ENCODE measurements at places on chromosomes 5 and 9.
A peak's percentile ranks its signal among the peaks of the same experiment; 100 is the strongest.

- DNase-seq = no peak
Measured at GRCh38 chr5:80618438-80618837, 36.0 kb upstream of the MSH3 start.

DNA sequence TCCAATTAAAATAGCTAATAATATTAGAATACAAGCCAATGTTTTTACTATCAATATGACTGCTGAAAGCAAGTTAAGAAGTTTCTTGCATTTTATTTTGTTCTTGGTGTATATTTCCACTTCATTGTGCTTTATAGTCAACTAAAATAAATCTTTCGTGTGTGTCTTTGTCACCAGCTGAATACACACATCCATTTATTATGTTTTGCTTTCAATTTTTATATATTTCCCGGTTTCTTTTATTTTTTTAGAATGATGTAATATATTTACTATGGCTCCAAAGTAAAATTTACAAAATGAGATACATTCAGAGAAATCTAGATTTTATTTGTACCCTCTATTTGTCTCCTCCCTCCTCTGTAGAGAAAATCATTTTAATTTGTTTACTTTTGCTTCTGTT lies 495.9 kb upstream of the PAPPA start:
- DNase-seq = no peak

DNA sequence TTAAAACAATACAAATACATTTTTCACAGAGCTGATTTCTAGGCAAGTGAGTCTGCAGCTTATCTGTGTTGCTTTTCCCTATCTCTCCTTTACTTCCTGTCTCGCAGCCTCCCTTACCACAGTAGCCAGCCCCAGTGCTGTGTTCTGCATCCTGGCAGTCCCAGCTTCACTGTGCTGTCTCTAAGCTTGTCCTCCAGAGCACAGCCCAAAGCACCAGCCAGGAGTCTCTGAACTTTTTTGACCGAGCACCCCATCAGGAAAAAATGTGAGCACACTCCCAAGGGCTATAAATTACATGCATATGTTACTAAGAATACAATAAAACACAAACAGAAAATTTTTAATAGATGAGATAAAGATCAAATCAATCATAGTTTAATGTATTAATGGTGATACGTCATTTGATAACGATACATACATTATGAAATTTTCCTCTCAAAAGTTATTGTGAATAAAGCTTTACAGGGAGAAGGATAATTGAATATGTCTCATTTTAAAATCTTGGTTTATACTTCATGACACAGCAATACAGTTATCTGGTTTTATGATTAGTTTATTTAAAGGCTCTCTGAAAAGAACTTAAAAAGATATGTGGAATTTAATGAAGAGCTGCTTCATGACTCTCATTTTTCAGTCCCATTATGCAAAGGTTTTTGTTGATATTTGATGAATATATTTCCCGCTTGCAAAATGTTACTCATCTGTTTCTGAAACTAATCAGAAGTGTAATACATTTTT lies 7.3 kb upstream of the RHOBTB3 start:
- DNase-seq = no peak

GRCh38 chr5:35598707-35599370 lies 18.8 kb upstream of the SPEF2 start:
- no peak for DNase-seq

DNA sequence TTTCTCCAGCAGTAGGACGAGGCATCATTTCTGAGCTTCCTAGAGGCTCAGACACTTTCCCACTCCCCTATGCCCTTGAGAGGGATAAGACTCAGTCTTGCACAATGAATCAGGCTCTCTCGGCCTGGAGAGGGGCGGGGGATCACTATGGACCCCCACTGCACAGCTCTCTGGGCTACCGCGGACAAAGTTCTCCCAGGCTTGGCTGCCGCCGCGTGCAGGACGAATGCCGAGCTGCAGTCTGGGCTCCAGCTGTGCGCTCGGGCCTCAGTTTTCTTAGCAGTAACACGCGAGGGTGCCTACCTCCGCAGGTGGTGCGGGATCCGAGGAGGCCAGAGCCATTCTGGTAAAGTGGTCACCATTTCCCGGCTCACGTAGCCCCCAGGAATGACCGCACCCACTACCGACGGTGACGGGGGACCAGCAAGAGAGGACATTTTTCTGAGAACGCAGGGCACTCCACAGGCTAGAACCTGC lies 3.4 kb upstream of the MYORG start:
- DNase-seq = no peak

DNA sequence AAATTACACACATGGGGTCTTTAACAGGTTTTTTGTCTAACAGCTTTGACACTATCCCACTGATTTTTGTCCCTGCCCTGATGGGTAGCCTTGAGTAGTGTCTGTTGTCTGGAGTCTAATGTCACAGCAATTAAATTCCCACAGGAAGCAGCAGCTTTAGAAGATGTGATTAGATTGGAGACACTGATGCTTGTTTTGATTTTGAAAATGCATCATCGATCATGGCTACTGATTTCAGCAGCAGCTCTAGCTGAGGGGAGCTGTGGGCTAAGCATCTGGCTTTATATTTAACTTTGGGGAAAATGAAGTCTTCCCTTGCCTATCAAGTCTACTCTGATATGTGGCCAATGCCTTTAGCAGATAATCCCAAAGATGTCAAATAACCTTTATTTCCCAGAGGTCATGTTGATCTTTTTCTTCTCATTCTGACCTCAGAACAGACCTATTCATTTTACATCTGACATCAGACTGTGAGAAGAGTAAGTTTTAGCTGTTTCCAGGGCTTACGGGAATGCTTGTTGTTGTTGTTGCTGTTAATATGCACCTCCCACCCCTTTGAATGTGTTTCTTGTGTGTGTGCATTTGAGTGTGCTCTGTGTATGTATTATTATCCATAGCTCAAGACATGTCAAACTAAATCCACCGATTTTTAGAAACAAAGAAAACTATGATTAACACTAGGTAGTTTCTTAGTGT lies 704.9 kb upstream of the NUDT12 start:
- DNase-seq = no peak

GRCh38 chr9:34603610-34604231 lies 8.2 kb downstream of the RPP25L start:
- DNase-seq = peak; percentile 84

DNA sequence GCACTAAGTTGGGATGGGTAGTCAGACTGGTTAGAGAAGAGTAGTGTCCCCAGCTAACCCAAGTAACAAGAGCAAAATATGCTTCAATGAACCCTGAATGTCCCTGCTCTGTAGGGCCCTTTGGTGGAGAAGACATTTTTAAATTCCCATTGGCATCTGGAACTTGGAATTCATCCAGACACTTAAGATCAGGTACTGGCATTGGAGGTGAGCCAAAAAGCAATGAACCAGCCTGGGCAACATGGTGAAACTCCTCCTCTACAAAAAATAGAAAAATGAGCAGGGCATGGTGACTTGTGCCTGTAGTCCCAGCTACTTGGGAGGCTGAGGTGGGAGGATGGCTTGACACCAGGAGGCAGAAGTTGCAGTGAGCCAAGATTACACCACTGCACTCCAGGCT lies 58.9 kb upstream of the ZNF618 start:
- no peak for DNase-seq

- no peak for DNase-seq
Measured at GRCh38 chr5:177973066-177973635, 22.9 kb downstream of the PROP1 start.

DNA sequence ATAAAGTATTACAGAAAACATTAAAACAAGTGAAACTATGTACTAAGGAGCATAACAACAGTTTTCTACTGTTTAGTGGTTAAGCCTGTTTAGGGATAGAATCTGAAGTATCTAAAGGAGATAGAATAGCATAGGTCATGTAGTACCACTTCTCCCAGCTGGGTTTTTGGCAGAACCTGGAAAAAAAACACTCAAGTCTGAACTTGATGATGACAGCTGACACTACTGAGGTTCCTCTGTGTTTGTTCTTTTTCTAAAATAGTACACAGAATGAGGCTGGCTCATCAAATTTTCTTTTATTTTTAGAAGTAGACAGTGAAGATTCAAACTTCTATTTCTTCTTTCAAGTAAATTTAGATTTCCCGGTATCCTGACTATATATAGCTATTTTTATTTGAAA lies 203.8 kb upstream of the ACO1 start:
- DNase-seq = no peak

- no peak for DNase-seq
Measured at GRCh38 chr5:14004598-14005394, 60.3 kb upstream of the DNAH5 start.

- no peak for DNase-seq
Measured at GRCh38 chr9:132185073-132186009, 23.5 kb downstream of the NTNG2 start.

DNA sequence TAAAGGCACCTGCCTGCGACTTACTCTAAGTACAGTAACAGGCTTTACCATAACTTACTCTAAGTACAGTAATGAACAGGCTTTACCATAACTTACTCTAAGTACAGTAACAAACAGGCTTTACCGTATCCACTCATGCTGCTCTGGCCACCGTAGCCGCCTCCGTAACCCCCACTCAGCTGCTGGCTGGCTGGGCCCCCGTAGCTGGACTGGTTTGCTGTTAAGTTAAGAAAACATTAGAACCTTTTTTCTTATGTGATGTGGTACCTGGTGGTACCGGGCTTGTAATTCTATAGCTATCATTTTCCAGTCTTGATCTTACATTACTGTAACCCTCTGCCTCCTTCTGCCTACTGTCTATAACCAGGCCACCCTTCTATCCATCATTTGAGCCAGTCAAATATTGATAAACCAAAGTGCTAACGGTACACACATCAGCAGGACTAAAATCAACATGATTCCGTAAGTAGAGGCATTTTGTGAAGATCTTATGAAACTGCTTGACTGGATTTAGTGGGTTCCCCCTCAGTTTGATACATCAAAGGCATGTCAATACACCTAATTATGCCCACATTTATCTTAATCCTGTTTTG lies 7.4 kb downstream of the HNRNPH1 start:
- no peak for DNase-seq

DNA sequence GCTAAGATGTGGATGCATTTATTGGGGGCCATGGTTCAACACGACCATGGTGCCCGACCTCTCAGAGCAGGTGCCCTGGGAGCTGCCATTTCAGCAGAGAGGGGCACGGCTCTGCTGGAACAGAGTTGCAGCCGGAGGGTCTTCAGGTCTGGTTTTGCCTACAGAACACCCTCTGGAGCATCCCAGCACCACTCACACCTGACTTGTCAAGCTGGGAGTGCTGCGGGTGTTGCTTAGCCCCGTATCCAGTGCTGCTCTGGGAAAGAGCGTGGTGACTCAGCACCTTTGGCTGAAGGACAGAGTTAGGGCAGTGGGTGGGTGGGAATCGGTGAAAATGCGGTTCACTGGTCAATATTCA lies 36.5 kb upstream of the IRX4 start:
- no peak for DNase-seq

- DNase-seq = no peak
Measured at GRCh38 chr5:143051244-143052058, 281.3 kb downstream of the ARHGAP26 start.

- DNase-seq = no peak
Measured at GRCh38 chr9:100557053-100557452, 20.8 kb upstream of the CAVIN4 start.

- DNase-seq = no peak
Measured at GRCh38 chr9:111799915-111800526, 5.3 kb upstream of the SHOC1 start.

- peak; percentile 82 for DNase-seq
Measured at GRCh38 chr9:74952201-74953151, at the start of gene C9orf40. Gene C9orf40 (minus strand): TSS chr9:74952912. CDS start chr9:74952611, 301 bp downstream.

DNA sequence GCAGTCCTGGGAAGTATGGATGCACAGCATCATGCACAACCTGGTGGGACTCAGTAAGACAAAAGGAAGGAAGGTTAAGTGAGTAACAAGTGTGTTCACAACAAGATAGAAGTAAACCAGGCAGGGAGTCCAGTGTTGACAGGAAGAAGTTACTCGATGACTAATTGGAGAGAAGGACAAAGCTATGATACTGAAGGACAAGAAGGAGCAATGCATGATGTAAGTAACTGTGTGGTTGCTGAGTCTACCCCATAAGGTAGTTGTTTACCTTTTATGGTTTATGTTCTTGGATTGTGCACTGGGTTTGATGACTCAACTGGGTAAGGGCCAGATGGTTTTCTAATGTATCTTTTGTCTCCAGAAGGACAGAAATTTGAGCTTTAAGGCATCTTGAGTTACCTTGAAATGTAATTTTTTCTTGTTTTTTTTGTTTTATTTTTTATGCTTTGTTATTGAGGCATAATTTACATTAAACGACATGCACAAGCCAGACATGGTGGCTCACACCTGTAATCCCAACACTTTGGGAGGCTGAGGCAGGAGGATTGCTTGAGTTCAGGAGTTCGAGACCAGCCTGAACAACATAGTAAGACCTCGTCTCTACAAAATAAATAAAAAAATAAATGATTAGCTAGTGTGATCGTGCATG lies 89.2 kb upstream of the CAST start:
- DNase-seq = no peak

DNA sequence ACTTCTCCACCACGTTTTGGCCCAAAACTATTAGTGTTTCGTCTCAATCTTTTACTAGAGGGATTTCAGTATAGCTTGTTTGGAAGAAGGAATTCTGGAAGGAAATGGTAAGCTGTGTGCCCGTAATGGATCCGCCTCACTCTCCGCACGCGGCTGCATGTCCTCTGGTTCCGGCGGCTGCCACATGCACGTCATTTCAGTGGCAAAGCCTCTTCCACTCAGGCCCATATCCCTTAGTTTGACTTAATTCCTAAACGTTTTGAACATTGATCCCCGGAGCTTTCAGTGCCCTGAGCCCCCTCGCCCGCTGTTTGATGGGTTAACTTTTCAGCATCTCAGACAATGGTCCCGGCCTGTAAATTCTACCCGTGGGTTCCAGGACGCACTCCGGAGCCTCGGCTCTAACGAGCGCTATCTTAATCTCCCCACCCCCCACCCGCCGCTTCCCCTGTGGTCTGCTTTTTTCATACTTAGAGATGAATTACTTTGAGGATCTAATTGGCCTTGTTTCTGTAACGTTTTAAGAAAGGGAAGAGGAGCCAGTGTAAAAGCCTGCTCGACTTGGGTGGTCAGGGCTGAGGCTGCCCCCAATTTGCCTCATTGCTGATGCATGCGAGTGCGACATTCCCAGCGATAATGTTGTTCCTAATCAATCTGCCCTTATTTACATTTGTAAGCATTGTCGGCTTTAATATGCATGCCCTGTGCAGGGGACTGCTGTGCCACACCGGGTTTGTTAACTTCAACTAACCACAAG lies 4.6 kb downstream of the PTCH1 start:
- DNase-seq = no peak

Measured in activated CD4-positive, CD25-positive, alpha-beta regulatory T cell (primary cell).